ENCODE measurements at places on chromosomes 6 and 20.
A peak's percentile ranks its signal among the peaks of the same experiment; 100 is the strongest.

GRCh38 chr20:17925141-17925939 is 43.3 kb downstream of the SNX5 start:
- no peak for DNase-seq

DNA sequence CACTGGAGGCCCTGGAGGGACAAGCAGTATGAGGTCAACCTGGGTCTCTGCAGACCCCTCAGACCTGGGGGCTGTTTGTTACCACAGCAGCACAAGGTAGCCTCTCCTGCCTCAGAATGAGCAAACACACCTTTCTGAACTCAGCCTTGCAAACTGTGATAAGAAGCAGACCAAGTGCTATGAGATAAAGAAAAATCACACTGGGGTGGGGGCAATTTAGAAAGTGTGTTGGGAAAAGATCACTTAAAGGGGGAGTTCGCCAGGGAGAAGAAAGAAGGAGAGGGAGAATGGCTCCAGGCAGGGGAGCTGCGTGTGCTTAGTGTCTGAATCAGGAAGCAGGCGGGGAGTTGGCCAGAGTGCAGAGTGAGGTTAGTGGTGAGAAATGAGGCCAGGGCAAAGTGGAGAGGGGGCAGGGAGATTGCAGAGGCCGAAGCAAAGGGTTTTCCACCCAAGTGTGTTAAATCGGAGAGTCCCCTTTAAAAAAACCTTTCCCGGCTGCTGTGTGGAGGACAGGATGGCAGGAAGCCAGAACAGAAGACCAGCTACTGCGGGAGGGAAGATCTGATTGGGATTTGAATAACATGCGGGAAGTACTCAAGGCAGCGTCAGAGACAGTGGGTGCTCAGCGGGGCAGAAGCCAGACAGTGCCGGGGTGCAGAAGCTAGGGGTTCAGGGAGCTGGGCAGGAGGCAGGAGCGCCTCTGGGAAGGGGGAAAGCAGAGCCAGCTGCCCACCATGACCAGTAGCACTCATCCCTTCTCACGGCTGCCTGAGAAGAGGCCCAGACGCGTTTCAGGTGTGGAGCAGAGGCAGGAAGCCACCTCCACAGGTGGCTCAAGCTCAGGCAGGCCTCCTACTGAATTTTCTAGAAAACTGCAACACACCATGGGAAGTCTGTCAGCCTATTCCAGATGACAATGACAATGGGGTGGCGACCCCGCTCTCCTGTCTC is 9.0 kb downstream of the ADA start:
- peak; percentile 78 for DNase-seq

DNA sequence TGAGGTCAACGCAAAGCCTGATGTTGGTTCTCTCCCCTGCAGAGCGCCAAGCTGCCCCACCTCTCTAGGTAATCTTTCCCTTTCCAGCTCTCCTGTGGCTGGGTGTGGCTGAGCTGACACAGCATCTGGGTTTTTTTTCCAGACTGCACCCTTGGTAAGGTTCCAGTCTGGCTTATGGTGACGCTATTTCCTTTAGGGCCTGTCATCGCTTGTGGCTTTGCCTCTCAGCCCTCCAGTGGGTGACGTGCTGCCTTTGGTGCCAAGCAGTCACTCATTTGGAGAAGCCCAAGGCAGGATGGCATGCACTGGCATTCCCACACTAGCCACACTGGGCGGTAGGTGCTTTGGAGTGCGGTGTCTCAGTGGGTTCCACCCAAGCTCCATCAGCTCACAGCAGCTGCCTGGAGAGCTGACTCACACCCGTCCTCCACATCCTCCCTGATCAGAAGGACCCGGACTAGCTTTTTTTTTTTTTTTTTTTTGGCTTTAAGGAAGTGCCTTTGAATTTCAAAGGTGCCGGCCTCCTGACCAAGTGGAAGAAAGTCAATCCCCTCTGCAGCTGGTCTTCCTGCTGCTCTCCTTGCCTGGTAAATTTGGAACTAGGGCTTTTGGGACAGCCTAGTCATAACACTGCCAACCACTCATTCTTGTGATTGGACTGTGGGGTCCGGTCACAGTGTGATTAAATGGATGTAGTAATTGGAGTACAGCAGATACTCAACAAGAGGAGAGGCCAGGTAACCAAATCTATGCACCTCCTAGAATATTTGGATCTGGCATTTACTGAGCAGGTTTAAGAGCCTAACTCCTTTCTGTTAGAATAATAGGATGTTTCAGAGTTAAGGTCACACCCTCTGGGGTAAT is 153.6 kb downstream of the CD83 start:
- DNase-seq: peak; percentile 43

DNA sequence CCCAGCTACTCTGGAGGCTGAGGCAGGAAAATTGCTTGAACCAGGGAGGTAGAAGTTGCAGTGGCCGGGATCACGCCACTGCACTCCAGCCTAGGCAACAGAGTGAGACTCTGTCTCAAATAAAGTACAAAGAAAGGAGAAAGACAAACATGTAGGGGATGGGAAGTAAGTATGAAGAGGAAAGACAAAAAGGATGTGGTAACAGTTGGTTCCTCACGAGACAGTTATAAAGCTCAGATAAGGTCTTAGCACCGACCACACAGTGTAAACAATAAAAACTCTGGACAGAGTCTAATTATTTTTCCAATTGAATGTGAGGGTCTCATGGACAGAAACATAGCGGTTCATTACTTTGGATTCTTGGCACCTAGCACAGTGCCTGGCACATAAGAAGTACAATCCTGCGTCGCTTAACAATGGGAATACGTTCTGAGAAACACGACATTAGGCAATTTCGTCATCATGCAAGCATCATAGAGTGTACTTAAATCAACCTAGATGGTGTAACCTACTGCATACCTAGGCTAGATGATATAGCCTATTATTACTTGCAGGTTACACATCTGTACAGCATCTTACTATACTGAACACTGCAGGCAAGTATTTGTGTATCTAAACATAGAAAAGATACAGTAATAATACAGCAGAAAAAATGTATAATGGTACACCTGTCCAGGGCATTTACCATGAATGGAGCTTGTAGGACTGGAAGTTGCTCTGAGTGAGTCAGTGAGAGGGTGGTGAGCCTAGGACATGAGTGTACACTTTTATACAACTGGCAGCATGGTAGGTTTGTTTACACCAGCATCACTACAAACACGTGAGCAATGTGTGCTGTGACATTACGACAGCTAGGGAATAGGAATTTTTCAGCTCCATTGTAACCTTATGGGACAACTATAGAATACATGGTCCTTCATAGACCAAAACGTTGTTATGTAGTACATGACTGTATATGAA is 38.2 kb downstream of the MBOAT1 start:
- DNase-seq: peak; percentile 81

GRCh38 chr6:128630213-128630612 is 109.8 kb upstream of the PTPRK start:
- DNase-seq: no peak

- no peak for DNase-seq
These were observed 23.5 kb downstream of the GFOD1 start for GRCh38 chr6:13463941-13464340.

DNA sequence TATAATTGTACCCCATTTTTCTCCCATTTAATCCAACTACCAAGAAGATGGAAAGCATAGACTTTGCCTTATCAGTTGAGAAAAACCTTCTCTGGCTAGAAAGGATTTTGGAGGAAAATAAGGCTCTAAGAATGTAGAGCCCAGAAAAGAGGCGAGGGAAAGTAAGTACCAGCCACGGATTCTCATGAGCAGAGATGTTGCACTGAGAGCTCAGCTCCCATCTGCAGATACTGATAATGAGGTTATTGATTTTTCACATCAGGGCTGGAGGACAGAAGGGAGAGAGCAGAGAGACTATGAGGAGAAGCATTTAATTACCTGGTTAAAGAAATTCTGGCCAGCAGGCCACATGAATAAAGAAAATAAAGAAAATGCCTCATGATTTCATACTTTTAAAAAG is 104.4 kb upstream of the FAM184A start:
- no peak for DNase-seq

- DNase-seq: peak; percentile 38
These were observed 188.8 kb downstream of the HIVEP2 start for GRCh38 chr6:142756215-142756630.

DNA sequence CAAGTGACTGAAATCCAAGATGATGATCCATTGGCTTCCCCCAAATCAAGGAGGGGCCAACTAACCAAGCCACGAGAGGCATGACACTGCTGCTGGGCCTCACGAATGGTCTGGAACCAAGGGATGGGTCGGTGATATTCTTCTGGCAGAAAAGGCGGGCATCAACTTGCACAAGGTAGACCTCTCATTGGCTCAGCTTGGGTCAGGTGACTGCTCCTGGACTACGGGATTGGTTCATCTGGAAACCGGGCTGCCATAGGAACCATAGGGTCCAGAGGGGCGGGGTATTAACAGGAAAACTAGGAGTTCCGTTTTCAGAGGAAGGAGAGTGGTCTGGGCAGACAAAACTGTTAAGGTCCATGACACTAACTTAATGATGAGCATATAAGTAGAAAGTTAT is 100.9 kb downstream of the TFAP2C start:
- DNase-seq: no peak

DNA sequence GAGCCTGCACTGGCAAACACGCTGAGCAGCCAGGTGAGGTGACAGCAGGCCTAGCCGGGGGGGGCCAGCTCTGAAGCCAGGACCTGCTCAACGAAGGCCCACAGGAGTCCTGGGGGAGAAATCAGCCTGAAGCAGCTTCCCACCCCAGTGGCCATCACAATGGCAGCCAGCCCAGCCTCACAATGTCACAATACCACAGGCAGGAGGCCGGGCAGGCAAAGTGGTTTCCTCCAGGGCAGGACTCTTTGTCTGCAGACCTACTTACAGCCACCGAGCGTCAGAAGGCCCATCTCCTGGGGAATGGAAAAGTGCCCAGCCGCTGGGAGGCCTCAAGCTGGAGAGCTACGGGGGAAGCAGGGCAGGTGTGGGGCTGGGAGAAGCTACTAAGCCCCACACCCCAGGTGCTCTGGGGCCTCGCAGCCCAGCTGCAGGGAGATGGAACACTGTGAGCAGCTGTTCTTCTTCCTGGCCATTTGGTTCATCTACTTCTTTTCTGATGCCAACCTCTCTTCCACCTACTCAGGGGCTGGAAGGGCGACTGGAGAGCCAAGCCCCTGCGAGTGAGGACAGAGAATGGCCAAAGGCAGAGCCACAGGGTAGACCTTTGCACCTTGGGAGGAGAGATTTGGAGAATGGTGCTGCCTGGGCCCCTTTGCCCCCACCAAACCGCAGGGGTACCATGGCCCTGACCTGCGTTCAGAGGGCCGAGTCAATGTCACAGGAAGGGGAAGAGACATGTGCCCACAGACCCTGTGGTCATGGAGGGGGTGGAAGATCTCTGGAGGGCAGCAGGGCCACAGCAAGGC is 22.3 kb upstream of the AVP start:
- DNase-seq: peak; percentile 68

DNA sequence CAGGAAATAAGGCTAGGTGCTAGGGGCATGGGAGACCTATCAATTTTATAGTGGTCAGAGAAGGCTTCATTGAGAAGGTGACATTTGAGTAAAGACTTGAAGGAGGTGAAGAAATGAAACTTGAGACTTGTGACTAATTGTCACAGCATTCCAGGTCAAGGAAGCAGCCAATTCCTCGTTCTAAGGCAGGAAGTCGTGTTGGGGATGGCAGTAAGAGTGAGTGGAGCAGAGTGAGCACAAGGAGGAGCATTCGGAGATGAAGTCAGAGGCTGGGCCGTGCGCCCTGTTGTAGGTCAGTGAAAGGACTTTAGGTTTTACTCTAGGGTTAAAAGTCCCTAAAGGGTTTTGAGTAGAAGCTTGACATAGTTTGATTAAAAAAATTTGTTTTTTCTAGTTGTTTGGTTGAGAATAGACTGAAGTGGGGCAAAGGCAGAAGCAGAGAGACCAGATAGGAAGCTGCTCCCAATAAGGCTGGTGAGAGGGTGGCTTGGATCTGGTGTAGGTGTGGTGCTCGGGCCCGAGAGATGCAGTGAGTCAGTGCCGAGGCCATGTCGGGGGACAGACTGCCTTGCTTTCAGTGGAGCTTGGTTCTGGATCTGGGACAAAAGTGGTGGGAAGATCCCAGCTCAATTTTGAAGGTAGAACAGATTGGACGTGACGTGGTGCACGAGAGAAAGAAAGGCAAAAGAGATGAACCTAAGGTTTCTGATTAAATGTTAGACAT is 2.6 kb upstream of the RSPH3 start:
- DNase-seq: no peak

DNA sequence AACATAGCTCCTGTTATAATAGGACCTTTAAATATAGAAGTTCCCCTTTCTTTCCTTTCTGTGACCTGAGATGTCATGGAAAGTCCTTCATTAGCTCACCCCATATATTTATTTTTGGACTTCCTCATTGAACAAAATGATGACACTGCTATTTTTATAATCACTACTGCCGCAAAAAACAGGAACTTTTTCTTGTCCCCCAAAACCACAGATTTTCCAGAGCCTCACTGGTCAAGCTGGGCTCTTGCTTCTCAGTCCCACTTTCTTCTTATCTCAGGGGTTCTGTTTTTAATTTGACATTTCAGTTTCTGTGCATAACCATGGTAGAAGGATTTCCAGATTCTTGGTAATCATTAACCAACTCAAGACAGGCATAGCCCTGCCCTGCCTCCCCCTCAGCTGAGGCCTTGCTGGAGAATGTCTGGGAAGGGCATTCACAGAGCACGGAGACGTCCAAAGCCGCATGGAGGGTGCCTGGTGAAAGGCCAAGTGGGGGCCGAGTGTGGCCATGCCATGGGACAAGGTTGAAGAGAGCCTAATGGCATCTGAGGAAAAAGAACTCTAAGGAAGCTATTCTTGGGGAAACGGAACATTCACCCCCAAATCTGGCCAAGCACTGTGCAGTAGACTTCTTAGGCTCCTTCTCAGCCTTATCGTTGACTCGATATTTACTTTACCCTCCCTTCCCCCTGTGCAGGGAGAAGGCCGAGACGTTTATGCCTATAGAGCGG is 73.7 kb downstream of the EDN1 start:
- peak; percentile 83 for DNase-seq

DNA sequence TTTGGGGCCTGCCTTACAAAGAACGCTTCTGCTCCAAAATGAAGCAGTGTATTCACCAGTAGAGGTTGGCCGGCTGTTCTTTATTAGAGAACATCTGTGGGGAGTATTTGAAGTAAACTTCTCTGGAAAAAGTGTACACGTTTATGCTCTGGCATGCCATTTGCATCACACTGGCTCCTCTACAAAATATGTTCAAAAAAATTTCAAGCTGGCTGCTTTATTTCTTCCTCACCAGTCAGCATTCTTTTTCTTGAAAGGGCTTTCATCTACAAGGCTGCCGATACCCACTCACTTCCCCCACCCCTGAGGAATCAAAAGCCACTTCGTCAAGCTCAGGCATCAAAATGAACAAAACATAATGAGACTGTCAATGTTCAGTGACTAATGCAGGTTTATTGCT is 294.1 kb downstream of the TFAP2B start:
- DNase-seq: no peak

GRCh38 chr6:56655249-56655648 is 12.6 kb upstream of the DST start:
- no peak for DNase-seq

- DNase-seq: no peak
These were observed 311.1 kb downstream of the MMUT start for GRCh38 chr6:49151957-49152356.

Data from NB4 (cell line).